Coronary artery (tissue), 2 donors: ENCODE measurements at places on chromosomes 3 and 15.

GRCh38 chr3:47758261-47759025 lies 23.2 kb downstream of the SMARCC1 start:
- no peak for DNase-seq

GRCh38 chr15:100692246-100692645 lies 89.9 kb downstream of the ASB7 start:
- no peak for DNase-seq

GRCh38 chr3:139540651-139541531 lies 1.3 kb upstream of the RBP1 start:
- no peak for DNase-seq

- DNase-seq = no peak
Measured at GRCh38 chr15:49888734-49889133, 230.3 kb downstream of the ATP8B4 start.

- DNase-seq = no peak
Measured at GRCh38 chr3:134229038-134229437, 21.6 kb downstream of the RYK start.

- no peak for DNase-seq
Measured at GRCh38 chr3:11005686-11006256, 13.2 kb downstream of the SLC6A1 start.

GRCh38 chr3:190558796-190559195 lies 44.9 kb downstream of the IL1RAP start:
- no peak for DNase-seq

DNA sequence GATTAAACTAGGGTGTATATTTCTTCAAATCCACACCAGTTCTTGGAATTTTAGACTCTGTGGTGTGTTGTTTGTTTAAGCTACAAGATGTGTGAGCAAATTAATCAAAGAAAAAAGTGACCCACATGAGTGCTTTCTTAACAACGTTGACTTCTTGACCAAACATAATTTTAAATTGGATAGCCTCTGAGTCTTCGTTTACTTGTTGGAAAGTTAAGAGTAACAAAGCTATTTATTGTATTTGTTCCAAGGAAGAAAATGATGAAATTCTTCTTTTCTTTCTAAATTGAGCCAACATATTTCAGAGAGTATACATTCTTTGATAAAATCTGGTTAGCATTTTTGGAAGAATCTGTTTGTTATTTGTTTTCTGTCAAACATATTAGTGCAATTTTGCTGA lies 99.9 kb upstream of the IGSF10 start:
- DNase-seq = no peak

DNA sequence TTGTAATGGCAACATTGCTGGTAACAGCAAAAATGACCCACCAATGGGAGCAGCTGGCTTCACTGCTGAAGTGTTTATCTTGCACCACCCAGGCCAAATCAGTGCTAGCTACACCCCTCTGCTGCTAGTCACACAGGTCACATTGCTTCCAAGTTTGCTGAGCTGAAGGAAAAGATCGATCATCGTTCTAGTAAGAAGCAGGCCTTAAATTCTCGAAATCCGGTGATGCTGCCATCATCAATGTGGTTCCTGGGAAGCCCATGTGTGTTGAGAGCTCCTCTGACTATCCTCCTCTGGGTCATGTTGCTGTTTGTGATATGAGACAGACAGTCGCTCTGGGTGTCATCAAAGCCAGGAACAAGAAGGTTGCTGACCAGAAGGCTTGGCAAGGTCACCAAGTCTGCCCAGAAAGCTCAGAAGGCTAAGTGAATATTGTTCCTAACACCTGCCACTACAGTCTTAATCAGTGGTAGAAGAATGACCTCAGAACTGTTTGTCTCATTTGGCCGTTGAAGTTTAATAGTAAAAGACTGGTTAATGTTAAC lies 21.2 kb downstream of the TM4SF4 start:
- no peak for DNase-seq

DNA sequence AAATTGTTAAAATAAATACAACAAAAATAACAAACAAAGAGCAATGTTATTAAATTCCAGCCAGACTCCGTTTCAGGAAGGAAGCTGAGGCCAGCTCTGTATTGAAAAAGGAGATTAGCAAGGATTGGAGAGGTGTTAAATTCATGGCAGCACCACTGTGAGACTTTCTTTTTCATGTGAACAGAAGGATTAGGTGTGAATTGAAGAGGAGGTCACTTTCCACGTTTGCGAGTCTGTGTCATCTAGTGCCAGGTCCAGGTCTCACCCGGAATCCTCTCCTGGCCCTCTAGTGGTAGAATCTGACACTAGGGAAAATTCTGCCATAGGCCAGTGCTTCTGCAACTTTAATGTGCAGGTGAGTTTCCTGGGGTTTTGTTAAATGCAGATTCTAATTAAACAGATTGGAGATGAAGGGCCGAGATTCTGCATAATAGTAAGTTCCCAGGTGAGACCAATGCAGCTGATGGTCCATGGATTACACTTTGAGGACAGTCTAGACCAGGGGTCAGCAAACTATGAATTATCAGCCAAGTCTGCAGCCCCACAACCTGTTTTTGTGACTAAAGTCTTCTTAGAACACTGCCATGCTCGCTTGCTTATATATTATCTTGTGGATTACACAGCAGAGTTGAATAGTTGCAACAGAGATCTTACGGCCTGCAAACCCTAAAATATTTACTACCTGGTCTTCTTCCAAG lies 9.2 kb upstream of the SLC6A1 start:
- no peak for DNase-seq

- DNase-seq = no peak
Measured at GRCh38 chr3:174440253-174440701, 418.9 kb upstream of the NAALADL2 start.

DNA sequence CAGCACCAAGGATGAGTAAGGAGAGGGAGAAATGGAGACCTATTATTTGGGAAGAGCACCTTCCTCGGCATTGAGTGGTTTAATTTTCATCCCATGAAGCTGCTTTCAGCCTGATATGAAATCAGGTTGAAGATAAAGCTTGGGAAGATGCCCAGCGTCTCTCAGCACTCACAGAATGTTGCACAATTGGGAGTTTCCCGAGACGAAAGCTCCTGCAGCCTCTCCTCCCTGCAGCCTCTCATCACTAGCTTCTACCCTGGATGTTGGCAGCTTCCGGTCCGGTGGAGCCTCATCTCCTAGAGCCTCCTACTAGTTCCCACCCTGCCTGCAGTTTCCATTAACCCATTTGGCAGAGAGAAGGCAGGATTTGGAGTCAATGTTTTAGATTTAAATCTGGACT lies 40.3 kb downstream of the EDEM1 start:
- no peak for DNase-seq

DNA sequence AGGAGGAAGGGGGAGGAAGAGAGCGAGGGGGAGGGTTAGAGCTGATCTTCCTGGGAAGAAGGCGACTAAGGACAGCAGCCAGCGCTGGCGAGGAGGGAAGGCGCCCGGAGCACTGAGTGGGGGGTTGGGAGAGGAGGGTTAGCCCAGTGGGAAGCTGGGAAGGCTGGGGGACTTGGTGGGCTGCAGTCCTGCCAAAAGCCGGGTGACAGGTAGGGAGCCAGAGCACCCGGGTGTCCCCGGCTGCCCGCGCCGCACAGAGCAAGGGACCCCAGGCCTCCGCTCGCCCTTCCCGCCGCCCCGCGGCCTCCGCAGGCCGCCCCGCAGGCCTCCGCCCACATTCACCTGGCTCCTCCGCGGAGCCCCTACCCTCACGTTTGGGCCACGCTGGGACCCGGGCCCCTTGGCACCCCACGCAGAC lies 448 bp downstream of the SLC12A8 start:
- no peak for DNase-seq

DNA sequence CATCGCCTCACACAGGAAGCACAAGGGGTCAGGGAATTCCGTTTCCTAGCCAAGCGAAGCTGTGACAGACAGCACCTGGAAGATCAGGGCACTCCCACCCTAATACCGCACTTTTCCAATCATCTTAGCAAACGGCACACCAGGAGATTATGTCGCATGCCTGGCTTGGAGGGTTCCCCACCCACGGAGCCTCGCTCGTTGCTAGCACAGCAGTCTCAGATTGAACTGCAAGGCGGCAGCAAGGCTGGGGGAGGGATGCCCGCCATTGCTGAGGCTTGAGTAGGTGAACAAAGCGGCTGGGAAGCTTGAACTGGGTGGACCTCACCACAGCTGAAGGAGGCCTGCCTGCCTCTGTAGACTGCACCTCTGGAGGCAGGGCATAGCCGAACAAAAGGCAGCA lies 384.8 kb downstream of the CNTN6 start:
- no peak for DNase-seq

DNA sequence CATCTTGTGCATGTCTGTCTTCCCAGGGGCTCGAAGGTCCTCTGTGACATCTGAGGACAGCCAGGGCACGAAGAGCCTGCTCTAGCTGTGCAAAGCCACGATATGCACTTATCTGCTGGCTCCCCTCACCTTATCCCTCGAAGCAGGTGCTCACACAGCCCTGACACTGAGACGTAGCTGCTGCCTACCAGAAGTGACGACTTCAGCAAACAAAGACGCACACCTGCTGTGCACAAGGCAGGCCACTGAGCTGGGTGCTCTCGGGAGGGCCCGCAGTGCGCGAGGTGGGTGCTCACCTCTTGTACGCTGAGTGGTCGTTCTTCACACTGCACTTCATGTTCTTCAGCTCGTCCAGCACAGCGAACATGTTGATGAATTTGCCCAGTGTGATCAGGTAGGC lies 37.3 kb downstream of the CYFIP1 start:
- no peak for DNase-seq

- DNase-seq = no peak
Measured at GRCh38 chr3:62942227-62942626, 67.0 kb upstream of the CADPS start.

- no peak for DNase-seq
Measured at GRCh38 chr3:51733859-51734571, 27.1 kb downstream of the GRM2 start.

GRCh38 chr3:113659101-113659541 lies 37.3 kb downstream of the USF3 start:
- DNase-seq = no peak

DNA sequence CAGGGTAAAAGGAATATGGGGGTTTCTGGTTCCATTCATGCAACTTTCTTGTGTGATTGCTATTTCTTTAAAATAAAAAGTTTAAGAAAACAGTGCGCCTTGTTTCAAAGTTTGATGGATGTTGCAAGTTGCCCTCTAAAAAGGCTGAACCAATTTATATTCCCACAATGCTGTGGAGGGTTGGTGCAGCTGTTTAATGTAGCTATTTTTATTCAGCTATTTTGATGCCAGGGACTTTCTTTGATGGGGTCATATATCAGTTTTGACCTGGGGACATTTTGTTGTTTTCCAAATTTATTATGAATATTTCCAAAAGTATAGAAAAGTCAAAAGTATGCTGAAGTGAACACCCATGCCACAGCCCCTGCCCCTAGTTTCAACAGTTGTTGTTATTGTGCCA lies 20.5 kb downstream of the EPHB1 start:
- no peak for DNase-seq

GRCh38 chr3:97736928-97737327 lies 27.6 kb upstream of the ARL6 start:
- no peak for DNase-seq

GRCh38 chr15:53739651-53740050 lies 19.8 kb downstream of the WDR72 start:
- no peak for DNase-seq

DNA sequence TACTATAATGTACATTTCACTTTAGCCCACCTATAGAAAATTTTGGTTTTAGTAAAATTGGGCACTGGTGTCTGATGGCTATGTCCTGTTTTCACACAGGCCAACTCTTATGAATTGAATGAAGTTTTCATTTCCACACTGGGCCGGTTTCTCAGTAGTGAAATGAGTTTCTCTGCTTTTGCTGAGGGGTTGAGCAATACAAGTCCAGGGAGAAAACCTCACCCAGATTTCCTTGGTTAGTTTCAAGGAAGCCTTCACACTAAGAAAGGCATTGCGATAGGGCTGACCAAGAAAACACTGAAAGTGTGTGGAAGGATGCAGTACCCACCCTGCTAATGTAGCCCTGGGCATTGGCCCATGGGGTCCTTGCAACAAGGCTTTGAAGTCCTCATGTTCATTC lies 331.5 kb upstream of the CFAP20DC start:
- DNase-seq = no peak

DNA sequence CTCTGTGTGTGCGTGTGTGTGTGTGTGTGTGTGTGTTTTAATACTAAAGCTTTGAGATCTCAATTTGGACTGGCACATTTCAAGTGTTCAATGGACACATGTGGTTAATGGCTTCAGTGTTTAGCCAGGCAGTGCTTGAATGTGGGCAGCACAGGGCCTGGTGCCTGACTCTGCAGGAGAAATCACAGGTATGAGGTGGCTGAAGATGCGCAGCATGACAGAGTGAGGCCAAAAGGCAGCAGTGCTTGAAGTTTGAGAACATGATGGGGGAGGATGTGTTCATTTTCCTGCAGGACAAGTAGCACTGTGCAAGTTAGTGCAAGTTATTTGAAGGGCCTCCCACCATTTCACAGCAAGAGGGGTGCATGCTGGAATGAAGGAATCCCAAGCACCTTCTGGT lies 620.5 kb upstream of the TBL1XR1 start:
- DNase-seq = no peak

DNA sequence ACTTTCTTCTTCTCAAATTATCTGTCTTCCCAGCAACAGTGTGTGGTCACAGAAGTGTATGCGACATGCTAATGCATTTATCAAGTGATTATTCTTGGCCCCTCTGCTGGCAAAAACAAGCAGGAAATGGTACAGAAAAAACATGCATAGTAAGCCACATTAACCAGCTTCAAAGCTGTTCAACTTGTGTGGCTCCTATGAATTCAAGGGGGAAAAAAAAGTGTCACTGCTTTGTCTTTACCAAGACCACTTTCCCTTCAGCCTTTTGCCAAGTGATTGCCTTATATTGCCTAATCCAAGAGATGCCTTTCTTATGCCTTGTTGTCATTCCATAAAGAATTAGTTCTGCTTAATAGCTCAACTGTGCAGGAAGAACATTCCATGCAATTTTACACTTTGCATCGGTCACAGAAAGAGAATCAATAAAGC lies 39.1 kb downstream of the PRTG start:
- no peak for DNase-seq

DNA sequence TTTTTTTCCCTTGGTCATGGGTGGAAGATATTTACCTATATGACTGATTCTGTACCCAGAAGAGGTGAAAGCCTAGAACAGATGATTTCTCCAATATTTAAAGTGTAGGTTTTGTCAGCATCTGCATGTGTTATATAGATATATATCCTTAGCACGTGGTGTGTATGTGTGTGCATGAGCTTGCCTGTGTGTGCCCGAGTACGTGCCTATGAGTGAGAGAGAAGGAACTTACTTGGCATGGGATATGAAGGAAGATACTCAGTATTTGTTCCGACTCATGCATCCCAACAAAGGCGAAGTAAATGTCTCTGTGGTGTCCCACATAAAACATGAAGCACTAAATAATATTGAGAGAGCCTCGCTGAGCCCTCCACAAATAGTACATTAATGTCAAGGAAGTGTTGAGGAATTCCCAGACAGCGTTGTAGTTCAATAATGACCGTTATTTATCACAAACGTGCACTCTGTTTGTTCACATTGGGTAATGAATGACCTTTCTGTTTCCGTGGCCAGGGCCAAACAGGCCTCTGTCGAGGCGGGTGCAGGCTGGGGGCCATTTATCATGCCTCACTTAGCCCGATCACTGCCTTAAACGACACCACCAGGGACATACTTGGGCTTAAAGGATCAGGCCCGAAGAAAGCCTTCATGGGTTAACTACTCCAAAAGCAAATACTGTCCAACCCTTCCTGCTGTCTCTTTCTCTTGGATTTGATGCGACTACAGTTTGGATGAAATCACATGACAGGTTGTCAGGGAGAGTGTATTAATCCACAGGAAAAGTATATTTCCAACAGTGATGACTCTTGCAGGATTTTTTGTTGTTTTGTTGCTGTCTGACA lies 267.7 kb downstream of the PTPRG start:
- DNase-seq = no peak
